ENCODE measurements at places on chromosomes 3 and 15.

GRCh38 chr3:129435367-129435766, 4.4 kb downstream of the MBD4 start:
- no peak for DNase-seq

DNA sequence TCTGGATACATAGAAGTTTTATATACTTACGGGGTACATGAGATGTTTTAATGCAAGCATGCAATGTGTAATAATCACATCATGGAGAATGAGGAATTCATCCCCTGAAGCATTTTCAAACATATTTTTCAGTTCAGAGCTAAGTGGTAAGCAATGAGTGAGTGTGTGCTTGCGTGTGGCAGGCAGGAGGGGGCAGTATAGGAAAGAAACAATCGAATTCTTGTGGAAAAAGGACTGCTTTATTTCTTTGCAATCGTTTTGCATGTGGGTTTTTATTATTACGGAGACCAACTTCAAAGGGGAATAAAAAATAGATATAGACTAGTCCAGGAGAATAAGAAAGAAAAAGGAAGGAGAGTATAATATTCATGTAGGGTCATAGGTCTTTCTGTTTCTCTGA, 271.6 kb downstream of the CHL1 start:
- no peak for DNase-seq

- no peak for DNase-seq
These were observed 39.3 kb upstream of the SSR3 start for GRCh38 chr3:156594219-156594683.

GRCh38 chr3:71722693-71723092, 2.5 kb downstream of the EIF4E3 start:
- DNase-seq: no peak

DNA sequence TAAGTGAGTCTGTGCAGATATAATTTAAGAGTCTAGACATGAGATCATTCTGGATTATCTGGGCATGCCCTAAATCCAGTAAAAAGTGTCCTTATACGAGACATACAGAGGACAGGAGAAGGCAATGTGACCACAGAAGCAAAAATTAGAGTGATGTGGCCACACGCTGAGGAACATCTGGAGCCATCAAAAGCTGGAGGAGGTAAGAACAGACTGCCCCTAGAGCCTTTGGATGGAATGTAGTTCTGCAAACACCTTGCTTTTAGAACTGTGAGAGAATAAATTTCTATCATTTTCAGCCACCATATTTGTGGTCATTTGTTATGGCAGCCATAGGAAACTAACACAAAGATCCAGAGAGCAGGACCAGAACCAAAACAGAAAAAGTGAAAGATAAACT, 41.0 kb downstream of the CD200 start:
- no peak for DNase-seq

GRCh38 chr3:180267202-180267843, 230.6 kb upstream of the PEX5L start:
- DNase-seq: no peak

- no peak for DNase-seq
These were observed 1037.6 kb upstream of the NR2F2 start for GRCh38 chr15:95292785-95293450.

- DNase-seq: peak; percentile 9
These were observed 9.6 kb downstream of the KLF15 start for GRCh38 chr3:126347543-126348161.
